ENCODE measurements at places on chromosomes 2 and 18.

GRCh38 chr2:144914622-144915318, 394.9 kb upstream of the ZEB2 start:
- DNase-seq, result no peak

DNA sequence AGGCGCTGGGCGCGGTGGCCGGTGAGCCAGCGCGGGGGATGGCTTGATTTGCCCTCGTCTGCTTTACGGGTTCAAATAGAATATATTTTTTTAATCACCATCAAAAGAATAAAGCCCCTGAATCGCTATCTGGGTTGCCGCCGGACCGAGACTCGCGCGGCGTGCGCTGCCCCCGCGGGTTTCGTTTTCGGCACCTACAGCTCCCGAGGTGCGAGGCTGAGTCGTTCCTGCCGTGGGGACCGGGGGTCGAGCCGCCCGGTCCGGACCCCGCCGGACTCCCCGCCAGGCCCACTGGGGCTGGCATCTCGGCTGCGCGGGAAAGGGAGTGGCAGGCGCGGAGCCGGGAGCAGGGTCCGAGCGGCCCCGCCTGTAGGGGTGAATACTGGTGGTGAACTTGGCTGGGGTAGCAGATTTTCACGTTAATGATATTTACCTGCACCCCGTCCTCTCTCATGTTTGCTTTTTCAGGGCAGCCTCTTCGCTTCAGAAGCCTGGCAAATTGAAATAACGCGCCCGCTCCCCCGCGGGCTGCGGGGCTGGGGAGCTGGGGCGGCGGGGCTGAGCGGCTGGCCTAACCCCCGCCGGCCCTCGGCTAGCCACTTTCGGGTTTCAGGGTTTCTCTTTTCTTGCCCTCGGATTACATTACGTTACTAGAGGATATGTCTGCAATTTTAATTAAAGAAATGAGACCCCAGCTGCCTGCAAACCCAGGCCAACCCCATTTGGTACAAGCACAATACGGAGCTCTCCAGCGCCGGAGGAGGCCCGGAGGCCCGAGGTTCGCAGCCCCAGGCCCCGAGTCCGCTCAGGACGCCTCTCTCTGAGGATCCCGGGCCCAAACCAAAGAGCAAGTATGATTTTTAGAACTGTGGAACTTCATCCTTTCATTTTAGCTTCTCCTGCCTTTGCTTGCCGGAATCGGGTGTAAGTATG, 1.7 kb upstream of the CELF4 start:
- peak; percentile 42 for DNase-seq

DNA sequence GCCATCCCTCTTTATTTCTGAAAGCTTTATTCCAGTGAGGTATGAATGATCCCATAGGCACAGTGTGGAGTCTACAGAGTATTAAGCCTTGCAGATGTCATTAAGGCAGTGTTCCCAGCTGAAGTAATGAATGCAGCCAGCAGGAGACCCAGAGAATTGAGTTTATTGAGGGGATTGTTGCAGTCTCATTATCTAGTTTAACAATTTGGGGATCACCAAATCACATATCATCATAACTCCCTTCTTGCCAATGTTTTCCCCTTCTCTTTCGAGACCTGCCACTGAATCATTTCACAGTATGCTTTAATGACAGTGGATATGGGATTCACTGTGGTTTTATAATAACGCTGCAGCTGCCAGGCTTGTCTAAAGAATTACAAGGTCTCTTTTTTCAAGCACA, 249.3 kb upstream of the FSHR start:
- peak; percentile 34 for DNase-seq

DNA sequence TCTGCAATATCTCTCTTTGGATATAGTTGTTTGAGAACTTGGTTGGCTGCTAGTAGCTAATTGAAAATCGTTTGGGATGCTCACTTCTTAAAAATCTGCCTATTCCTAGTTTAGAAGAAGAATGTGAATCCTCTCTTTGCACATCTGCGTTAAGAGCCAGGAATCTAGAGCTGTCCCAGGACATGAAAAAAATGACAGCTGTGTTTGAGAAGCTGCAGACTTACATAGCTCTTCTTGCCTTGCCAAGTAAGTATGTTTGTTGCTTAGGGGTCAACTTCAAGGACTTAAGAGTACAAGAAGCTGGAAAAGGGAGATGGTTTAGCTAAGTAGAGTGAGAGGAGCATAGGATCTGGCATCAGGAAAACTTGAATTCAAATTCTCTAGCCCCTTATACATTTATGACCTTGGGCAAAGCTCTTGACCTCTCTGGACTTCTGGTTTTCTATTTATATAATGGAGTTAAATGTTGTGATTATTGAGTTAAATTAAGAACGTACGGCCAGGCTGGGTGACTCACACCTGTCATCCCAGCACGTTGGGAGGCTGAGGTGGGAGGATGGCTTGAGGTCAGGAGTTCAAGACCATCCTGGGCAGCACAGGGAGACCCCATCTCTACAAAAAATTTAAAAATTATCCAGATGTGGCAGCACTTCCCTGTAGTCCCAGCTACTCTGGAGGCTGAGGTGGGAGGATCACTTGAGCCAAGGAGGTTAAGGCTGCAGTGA, 55.2 kb upstream of the STON1 start:
- no peak for DNase-seq

- DNase-seq, result no peak
These were observed 2.2 kb downstream of the DNER start for GRCh38 chr2:229712136-229712535.

All from NCI-H345 (cell line).